ENCODE measurements at places on chromosomes 4 and X.

DNA sequence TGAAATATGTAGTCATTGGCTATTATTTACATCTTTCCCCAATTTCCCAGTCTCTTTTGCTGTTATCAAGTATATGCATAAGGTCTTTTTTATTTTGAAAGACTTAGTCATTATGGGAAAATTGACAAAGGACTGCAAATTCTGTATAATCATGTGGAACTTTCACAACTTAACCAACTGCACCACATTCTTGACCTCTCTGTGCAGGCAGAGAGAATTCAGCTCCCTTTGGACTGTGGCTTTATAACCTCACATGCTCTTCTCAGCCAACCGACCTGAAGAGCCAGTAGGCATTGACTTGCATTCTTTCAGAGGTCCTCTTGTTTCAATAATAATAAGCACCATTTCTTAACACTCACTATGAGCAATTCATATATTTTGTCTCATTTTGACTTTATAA, 66.9 kb downstream of the ANXA3 start:
- DNase-seq: no peak

DNA sequence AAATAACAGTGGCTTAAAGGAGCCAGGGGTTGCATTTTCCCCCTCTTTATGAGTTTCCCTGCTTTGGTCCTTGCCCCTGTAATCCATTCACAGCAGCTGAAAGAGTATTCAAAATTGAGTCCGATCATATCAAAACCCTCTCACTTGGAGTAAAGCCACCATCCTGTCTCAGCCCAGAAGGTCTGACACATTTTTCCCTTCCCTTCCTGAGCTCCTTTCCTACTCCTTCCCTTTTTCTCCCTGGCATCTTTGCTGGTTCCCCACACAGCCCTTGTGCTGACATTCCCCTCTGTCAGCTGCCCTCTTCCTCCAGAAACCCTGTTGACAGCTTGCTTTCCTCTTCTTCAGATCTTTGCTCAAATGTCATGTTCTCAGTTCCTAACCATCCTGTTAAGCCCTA, 295.6 kb downstream of the EVC2 start:
- DNase-seq: no peak

DNA sequence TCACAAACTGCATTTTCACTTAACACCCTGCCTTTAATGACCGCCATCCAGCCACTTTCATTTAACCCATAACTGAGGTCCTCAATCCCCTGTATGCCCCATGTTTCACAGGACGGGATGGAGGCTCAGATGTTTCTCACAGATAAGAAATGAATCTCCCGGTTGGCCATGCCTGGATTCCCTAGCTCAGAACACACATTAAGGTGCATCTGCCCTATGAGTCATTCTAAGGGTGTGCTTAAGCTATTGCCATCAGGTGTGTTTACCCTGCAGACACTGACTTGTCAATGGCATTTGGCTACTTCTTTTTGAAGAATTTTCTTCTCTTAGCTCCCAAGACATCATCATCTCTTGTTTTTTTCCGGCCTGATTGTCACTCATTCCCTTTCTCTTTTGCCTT, 222.6 kb upstream of the SMIM31 start:
- no peak for DNase-seq

DNA sequence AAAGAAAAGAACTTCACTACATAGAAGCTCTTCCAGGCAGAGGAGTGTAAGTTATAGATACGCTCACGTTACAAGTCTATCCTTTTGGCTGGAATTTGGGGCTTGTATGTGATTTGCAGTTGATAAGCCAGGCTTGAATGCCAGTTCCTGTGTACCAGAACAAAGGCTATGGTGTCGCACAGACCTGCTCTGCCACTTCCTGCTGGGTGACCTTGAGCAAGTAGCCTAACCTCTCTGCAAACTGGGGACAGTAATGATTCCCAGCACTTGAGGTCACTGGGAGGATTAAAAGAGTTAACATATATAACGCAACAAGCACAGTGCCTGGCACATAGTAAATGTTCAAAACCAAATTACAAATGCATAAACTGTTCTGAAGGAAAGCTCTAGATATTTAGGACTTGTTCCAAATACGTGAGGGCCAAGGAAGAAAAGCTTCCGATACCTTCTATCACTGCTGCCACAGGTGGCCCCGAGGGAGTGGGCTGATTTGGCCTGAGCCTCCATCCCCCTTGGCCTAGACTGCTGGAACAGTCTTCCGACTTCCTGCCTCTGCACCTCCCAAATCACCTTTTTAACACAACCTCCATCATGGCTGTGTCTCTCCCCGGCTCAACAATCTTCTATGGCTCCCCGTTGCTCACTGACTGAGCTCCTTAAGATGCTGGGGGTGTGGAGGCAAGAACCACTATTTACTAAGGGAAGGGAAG, 1.3 kb upstream of the SOWAHD start:
- no peak for DNase-seq

GRCh38 chr4:171239196-171239595, 574.0 kb upstream of the GALNTL6 start:
- DNase-seq: no peak

GRCh38 chr4:184831153-184831552, 5.4 kb upstream of the ACSL1 start:
- DNase-seq: no peak

- no peak for DNase-seq
Observed at GRCh38 chrX:150212672-150213480, 150.2 kb upstream of the MAMLD1 start.

DNA sequence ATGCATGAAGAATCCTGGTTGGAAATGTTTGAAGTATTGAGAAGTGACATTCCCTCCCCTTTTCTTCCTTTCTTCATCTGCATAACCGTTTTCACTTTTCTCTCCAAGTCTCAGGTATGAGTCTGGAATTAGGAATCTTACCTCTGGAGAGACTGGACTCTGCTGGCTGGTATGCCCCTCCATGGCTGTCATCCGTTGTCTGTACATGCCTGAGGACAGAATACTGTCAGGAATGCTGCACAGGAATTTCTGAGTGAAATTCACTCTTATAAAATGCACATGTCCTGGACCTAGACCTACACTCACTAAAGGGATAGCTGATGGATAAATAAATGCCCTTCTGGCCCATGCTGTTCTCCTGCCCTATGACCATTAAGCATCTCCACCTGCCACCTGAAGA, 179.5 kb downstream of the MSN start:
- no peak for DNase-seq

GRCh38 chrX:125436855-125437254, 117.2 kb downstream of the TEX13C start:
- DNase-seq: no peak

DNA sequence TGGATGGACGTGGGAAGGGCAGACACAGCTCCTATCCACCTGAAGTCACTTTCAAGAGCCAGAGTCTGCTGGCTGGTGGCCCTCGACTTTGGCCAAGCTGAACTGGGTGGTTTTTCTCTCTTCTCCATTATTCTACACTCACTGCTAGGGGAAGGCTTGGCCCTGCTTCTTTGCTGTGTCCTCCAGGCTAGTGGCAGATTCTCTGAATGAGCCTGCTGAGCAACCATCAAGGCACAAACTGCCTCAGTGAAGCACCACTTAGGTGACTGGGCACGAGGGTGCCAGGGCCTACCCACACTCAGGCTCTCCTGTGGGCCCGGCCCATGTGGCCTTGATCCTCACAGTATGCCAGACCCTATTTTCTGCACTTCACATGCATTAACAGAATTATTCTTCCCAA, 92.0 kb downstream of the PJA1 start:
- DNase-seq: no peak

GRCh38 chr4:143085224-143085623, 99.5 kb upstream of the USP38 start:
- no peak for DNase-seq

- DNase-seq: no peak
Observed at GRCh38 chr4:105679186-105679585, 29.3 kb downstream of the INTS12 start.

DNA sequence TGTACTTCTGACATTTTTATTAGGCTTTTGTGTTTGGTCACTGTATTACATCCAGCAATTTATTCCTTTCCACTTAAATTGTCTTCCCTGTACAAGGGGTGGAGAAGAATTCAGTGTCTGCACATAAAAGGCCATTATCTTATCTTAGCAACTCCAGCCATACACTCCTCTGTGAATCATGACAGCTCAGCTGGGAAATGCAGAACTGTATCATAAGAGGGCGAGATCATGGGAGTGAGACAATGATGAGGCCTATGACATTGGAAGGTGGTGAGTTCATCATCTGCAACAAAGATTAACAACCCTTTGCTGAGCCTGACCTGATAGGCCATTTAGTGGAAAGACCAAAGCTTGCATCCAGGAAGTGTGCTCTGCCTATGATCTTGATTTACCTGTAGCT, 33.3 kb downstream of the SLIT2 start:
- DNase-seq: no peak

GRCh38 chrX:75156531-75156945, 455 bp upstream of the ABCB7 start:
- DNase-seq: no peak

DNA sequence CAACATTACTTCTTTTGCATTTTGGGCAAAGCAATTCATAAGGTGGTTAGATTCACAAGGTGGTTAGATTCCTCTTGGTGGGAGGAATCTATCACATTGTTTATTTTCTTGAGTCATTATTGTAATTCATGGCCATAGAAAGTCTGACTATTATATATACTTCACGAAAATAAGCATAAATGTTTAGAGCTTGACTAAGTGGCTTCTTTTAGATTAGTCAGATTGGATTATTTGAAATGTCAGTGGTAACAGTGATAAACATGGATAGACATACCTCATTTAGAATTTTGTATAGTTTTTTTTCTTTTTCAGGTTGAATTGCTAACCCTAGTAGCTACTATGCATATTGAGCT, 24.9 kb upstream of the DYNLT3 start:
- no peak for DNase-seq
